SJCRH30 (cell line): ENCODE measurements at places on chromosomes 7 and 10. TPM values are rescaled to one million over a fixed set of nuclear protein-coding genes. Genes with fewer than 3 reads are reported as not detected.

Gene TAS2R41
- not detected in 2 replicates for total RNA-seq

Gene ERVW-1
- total RNA-seq: 66.6 and 78.1 TPM in 2 replicates

DNA sequence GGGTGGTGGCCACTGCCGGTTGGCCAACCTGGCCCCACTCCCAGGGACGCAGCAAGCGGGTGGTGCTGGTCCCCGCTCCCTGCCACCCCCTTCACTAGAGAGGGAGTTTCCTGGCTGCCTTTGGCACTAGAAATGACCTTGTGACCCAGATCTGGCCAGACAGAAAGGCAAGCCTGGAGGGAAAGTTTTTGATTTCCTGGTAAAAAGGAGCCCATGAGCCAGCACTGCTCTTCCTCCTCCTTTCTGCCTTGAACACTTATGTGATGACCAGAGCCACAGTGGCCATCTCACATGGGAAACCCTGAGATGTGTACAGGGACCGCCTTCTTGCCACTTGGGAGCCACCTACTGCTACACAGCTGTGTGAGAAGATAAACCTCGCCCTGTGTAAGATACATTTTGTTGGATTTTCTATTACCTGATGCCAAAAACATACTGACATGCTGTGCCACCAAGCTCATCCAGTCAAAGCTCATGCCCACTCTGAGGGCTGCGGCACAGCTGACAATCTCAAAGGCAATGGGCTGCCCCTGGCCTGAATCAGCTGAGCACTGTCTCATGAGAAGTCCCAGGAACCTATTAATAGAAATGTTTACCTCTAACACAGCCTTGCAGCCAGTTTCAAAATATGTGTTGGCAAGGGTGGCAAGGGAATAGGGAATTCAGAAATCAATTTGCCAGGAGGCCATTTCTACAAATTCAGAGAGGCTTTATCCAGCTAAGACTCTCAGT lies 94.0 kb downstream of the CYTH3 start:
- DNase-seq: no peak

Gene DPYSL4
- total RNA-seq: not detected in 2 replicates

GRCh38 chr10:103476046-103476768 lies 2.8 kb downstream of the CALHM3 start:
- DNase-seq: peak; percentile 55

DNA sequence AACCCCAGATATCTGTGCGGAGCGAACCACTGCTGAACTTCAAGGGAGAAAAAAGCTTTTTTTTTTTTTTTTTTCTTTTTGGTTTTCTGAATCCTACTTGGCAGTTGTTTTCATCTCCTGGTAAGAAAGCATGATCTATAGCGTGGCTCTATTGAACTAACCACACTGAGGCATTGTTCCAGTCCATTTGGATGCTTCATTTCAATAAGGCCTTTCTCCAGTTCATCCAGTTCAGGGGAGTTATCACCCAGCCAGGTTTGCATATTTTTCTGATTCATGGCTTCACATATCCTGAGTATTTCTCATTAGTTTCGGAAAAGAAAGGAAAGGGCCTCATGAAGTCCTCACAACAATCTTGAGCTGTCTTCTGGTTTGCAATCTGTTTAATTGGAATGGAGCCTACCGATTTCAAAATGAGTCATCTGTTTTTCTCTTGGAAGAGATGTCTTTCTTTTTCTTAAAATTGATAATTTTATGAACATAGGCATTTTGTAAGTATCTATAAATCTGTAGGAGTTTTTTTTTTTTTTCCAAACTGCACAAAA lies 93.1 kb upstream of the STEAP4 start:
- no peak for DNase-seq

Gene TRIM50
- total RNA-seq: not detected in 2 replicates
